CD4-positive, alpha-beta memory T cell (primary cell): ENCODE measurements at places on chromosomes 16 and 17.
A peak's percentile ranks its signal among the peaks of the same experiment; 100 is the strongest.

DNA sequence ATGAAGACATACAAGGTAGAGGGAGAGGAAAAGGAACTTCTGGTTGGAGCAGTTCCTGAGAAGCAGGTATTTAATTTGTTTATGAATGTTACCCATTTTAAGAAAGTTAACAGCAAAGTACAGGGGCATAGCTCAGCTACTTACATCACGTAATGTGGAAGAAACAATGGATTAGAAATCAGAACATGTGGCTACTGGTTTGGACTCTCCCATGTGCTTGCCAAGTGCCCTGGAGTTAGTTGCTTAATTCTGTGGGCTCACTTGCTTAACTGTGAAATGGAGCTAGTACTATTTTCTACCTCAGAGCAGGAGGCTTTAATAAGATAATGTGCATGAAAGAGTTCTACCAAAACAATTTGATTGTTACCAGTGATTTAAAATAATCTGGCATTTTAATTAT lies 27.3 kb downstream of the RSPRY1 start:
- no peak for DNase-seq

DNA sequence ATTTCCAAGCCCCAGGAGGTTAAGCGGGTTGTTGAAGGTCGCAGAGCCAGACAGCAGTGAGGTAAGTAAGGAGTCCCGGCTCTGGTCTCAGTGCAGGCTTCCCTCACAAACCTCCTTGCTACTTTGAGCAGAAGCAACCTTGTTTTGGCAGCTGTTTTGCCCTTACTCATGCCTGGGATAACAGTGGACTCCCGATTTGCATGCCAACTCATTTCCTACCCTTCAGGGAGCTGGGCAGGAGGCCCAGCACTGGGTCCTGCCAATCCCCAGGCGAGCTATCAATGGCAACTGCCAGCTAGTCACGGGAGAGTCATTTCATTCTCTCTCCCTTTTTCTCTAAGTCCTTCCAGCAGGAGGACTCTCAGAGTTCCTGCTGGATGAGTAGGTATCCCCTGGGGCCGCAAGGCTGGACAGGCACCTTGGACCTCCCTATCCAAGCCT lies 72.0 kb upstream of the KSR1 start:
- DNase-seq = no peak

DNA sequence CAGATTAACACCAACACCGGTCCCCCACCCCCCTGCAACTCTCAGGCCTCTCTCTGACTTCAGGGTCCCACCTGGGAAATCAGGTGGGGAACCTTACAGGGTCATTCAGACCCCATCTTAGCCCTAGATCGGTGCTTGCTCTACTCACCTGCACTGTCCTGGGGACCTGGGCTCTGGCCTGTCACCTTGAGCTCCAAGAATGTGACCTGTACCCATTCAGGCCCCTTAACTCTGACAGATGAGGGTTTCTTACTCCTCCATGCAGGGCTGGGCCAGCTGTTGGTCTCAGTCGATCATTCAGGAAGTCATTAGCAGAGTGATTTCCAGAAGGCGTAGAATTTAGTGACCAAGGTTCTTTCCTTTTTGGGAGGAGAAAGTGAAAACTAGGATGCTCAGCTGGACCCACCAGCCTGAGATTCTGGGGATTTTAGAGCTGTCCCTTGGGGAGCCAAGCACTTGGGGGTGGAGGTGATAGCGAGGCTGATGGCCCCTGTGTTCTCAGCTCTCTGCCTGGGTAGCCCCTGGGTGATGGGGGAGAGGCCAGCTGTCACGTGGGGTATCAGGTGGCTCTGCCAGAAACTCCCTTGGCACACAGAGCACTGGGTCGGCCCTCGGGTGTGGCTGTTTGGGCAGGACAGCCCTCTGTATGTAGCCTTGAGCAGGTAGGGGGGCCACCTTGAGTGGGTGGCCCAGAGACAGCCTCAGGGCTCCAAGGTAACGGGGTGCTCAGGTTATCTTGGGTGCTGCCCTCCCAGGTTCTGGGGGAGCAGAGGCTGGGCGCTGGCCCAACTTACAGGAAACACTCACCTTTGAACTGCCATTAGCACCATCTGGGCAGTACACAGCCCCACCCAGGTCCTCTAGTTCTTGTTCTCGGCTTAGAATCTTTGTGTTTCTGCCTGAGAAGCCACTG lies 724 bp downstream of the MVP start:
- peak; percentile 39 for DNase-seq

- no peak for DNase-seq
These were observed 11.5 kb downstream of the CETP start for GRCh38 chr16:56973294-56973689.

DNA sequence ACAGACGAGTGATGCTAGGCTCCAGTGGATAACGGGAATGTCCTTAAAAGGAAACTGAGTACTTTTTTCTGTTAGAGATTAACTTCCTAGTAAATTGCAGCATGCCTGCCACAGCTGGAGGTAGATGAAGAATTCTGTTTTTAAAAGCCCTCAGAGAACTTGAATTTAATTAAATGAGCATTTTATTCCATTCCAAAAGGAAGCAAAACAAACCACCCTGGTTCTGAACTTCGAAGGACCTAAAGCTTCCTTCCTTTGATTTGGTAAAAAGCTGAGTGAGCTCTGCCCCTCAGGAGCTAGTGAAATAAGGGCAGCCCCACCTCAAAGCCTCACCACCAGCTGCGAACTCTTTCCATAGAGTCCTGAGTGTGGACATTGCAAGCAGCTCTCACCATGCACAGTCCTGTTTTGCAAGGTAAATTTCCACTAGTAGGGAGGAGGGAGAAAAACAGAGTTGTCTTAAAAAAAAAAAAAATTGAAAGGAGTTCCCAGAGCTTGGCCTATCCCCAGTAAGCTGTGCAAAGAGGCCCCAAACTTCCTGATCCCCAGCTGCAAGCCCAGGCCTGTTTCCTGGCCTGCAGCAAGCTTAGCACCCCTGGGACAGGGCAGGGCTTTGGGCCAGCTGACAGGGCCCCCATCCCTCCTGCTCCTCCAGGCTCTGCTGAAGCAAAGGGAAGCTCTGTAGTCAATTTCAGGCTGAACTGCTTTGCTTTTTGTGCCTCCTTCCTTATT lies 11.2 kb downstream of the CHD9NB start:
- DNase-seq = no peak

DNA sequence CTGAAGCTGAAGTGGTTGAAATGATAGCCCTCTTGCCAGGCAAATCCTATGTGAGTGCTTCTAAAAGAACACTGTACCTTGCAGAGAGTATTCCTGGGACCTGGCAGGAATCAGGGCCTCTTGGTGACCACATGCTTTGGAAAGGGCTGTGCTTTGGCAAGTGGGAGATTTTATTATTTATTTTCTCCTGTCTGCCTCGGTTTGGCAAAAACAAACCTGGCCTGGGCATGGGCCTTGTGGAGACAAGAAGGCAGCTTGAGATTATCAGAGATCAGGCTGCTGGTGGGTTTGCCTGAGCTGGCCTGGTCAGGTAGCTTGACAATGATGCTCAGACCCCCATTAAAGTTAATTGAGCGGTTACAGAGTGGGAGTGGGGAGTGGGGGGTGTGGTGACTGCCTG lies 24.6 kb downstream of the ABCC1 start:
- DNase-seq = no peak

GRCh38 chr17:3921006-3921405 lies 4.7 kb upstream of the P2RX1 start:
- DNase-seq = no peak

DNA sequence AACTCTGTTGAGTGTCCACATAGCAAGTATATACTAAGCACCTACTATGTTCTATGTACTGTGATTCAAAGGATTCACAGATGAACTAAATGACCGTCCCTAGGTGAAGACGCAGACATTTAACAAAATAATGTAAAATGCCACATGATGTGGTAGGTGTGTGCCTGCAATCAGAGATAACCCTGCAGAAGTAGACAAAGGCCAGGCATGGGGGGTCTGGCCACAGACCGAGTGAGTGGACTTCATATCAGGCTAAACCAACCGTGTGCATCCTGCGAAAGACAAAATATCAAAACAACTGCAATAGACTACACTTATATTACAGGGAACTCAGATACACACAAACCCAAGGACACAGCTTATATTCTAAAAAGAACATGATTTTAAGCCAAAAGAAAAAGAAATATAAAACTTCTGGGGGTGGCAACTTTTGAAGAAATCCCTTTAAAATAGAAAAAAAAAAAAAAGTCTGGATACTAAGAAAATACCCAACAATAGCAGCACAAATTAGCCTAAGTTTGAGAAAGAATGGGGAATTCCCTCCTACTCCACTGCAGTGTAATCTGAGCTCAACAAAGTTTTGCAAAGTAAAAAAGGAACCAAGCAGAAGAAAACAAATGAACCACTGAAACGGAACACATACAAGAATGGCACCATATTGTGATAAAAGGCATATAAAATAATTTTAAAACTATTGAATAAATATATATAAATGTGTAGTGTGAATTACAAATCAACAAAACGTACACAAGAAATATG lies 12.3 kb downstream of the HSDL1 start:
- no peak for DNase-seq

DNA sequence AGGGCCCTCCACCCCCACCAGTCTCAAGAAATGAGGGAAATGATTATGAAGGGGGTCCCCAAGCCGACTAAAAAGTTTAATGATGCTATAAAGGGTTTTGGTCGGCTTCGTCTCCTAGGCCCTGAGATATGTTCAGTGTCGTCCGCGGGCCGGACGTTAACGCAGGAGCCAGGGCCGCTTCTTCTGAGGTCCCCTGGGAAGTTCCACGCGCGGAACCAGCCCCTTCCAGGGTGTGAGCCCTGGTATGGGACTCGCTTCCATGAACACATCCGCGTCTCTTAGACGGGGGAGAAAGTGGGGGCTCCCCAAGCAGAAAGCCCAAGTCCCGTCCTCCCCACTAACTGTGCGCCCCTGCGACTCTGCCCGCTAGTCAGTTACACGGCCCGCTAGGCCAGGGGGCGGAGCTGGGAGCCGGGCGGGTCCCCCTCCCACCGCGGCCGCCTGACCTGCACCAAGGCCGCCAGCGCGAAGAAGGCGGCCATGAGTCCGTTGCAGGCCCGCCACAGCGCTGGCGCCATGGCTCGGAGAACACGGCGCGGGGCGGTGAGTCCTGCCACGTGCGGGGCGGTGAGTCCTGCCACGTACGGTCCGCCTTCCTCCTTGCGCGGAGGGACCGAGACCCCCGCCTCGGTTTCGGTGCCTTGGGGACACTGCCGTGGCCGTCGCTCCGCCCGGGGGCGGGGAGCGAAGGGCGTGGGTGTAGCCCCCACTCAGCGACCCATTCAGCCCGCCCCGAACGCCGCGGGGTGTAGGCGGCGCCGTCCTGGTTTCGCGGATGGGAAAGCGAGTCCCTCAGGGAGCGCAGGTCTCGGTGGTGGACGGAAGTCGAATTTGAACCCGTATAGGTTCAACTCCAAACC lies at the start of gene TMEM220:
Gene TMEM220, minus strand, starts transcription at position 690 of the 860 bp plus-strand sequence. Its CDS starts 172 bp downstream, at position 518.
- peak; percentile 17 for DNase-seq

- DNase-seq = peak; percentile 30
These were observed 25.3 kb downstream of the CDH13 start for GRCh38 chr16:82651921-82652601.

GRCh38 chr17:78973196-78973595 lies 6.5 kb downstream of the LGALS3BP start:
- DNase-seq = no peak

GRCh38 chr17:78879635-78880186 lies 23.3 kb downstream of the CEP295NL start:
- DNase-seq = peak; percentile 16

GRCh38 chr17:77253611-77254051 lies 112.9 kb downstream of the SEC14L1 start:
- no peak for DNase-seq

DNA sequence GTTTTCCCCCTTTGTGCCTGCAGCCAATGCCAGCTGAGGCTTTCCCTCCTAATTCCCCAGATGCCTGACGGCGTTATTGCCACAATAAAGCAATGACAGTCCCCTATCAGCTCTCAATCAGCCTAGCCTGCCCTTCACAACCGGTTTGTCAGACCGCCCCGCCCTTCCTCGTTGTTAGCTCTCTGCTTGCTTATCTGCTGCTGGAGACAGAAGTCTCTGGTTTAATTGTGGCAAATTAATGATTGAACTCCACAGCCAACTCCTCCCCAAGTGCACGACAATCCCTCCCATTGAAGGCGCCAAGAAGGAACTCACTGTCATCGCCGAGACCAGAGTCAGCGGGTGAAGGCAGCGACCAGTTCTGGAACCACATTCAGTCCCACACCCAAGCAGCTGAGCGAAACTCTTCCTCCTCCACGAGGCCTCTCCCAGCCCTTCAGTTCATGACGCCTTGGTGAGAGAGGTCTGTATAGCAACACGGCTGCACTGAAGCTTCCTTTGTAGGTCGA lies 474.4 kb downstream of the SLC39A11 start:
- DNase-seq = peak; percentile 75

GRCh38 chr16:88602091-88602490 lies 31.9 kb downstream of the ZC3H18 start:
- DNase-seq = no peak

GRCh38 chr16:47627085-47627639 lies 166.0 kb downstream of the PHKB start:
- no peak for DNase-seq
